ENCODE measurements at places on chromosomes 16 and 17. TPM values are rescaled to one million over a fixed set of nuclear protein-coding genes. Genes with fewer than 3 reads are reported as not detected.

GRCh38 chr17:35743626-35744328 lies 9.3 kb downstream of the GAS2L2 start:
- peaks cover 47% of the 10 kb centered on the region for H3K27me3 ChIP-seq
- DNase-seq: peak; percentile 27
- no peak overlapping the region for H3K4me3 ChIP-seq
- H3K4me1 ChIP-seq: 0 out of 2 replicates have a peak, but pooled peaks cover 5% of the 10 kb centered on the region

DNA sequence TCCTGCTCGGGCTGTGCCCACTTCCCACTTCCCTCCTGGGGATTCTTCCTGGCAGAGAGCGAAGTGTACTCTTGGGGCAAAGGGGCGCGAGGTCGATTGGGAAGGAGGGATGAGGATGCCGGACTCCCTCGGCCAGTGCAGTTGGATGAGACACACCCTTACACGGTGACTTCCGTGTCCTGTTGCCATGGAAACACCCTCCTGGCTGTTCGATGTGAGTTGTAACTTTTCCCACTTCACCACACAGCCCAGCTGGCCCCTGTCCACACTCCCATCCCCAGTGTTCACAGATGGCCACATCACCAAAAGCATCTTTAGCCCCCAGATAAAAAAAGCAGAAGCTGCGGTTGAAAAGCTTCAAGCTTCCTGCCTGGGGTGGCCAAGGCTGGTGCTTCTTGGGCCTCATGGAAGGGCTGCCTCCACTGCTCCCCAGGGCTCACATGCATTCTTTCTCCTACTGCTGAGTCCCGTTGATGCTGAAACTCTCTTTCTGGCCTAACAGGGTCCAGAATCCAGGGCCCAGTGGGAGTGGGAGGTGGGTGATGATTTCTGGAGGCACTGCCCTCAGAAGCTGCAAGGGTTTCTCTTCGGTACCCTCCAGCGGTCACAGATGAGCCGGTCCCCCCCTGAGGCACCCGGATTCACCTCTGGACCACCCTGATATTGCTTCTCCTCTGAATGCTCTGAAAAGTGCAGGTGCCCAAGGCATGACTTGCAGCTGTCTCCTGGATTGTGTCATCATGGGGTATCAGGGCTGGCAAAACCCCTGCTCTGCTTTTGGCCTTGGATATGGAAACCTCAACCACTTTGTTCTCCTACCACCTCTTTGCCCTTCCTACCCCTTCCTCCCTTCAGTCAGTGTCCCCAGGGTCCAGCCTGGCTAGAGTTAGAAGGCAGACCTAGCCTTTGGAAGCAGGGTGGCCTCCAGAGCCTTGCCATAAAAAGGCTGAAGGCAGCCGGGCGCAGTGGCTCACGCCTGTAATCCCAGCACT lies 2.2 kb upstream of the TRAF4 start:
- H3K27ac ChIP-seq: peak overlapping the region; percentile 96
- H3K4me3 ChIP-seq: peak overlapping the region; percentile 15
- peaks cover 5% of the 10 kb centered on the region for H3K27me3 ChIP-seq
- DNase-seq: no peak
- peaks cover 21% of the 10 kb centered on the region for H3K4me1 ChIP-seq

DNA sequence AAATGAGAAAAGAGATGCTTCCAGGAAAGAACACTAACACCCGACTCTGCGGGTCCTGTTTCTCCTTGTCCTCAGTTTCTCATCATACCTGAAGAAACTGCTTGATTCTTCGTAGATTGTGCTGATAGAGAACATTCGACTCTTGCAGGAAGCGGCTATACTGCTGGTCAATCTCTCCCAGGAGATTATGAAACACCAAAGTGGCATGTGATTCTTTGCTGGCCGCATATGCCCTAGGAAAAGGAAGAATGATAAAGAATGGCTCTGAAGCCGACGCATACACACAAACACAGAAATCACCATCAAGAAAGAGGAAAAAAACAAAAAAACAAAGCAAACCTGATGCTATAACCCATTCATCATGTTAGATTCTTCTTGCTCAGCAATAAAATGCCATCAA lies 41.8 kb downstream of the STAT3 start:
- no peak for DNase-seq
- H3K4me3 ChIP-seq: no peak overlapping the region
- H3K36me3 ChIP-seq: peaks cover 23% of the 10 kb centered on the region
- H3K27ac ChIP-seq: no peak overlapping the region
- H3K27me3 ChIP-seq: peaks cover 2% of the 10 kb centered on the region
- peaks cover 57% of the 10 kb centered on the region for H3K4me1 ChIP-seq

Gene RNF112
- 0.81 TPM for total RNA-seq

Gene CASKIN1
- not detected for total RNA-seq

Measured in HFFc6 (cell line).